Stimulated activated CD8-positive, alpha-beta memory T cell treated with anti-CD3 and anti-CD28 coated beads, Interleukin-15, amount 100 ng/mL, for 4 hours (primary cell): ENCODE measurements at places on chromosomes 12 and 14.

DNA sequence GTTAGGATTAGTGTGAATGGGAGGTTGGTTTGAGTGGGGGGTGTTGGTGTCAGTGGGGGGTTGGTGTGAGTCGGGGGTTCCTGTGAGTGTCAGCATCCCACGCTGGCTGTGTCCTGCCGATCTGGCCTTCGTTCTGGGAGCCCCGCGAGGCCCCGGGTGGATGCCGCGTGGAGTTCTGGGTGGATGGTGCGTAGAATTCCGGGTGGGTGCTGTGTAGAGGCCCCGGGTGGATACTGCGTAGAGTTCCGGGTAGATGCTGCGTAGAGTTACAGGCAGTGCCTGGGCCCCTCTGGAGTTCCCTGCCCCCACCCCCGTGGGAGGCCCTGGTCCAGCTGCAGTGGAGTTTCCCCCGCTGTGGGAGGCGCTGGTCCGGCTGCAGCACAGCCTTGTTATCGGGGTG lies 8.7 kb downstream of the NOC4L start:
- DNase-seq, result no peak

DNA sequence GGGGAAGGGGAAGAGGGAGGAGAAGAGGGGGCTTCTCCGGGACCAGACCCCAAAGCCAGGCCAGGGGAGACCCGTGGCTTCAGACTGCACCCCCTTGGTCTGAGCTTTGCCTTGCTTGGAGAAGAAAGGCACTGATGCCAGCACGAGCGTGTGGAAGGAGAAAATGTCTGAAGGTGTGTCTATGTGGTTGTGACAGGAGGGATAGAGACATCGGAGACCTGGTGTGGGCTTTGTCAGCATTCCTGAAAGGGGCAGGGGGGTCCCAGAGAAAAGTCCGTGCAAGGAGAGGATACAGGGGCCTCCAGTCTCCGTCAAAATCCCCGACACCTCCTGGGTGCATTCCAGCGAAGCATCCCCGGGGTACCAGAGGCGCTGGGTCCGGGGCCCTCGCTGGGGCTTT lies 139.0 kb upstream of the LHX5 start:
- no peak for DNase-seq

DNA sequence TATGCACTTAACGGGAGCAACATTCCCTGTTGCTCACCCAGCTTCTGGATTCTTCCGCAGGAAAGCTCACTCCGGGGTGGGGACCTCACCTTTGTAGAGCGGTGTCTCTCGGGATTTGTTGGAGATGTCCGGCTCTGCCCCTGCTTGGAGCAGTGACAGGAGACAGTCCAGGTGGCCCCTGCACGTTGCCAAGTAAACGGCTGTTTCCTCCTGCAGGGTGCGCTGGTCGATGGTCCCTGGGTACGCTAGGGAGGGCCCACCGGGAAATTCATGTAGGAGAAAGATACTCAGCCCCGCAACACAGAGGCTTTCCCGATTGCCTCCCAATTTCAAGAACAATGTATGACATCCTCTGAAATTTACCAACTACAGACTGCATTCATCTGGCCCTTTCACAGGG lies 23.1 kb downstream of the ASB2 start:
- no peak for DNase-seq

DNA sequence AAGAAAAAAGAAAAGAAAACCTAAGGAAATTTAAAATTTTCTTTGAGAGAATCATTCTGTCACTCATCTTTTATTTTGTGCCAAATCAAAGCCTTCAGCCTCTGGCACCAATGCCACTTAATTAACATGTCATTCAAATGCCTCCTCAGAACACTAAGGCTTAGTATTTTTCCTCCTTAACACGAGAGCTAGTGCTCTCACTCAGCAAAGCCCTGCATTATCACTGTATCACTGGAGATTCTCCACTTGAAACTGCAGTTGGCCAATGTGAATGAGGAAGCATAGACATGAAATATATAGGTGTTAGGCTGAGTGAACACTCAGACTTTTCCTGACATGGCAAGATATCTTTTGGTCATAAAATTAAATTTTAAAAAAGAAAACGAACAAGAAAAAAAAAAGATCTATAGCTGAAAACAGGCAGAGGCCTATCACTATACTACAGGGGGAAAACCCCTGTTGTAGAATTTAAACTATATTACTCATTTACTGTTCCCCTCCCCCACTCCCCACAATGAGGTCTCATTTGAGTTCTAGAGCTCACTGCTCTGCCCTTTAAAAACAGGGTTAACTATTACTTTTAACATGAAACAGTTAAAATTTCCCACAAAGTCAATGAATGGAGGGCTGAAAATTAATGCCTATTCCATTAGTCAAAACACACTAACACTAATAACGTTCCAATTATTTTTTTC lies 5.1 kb downstream of the MBIP start:
- DNase-seq, result no peak

DNA sequence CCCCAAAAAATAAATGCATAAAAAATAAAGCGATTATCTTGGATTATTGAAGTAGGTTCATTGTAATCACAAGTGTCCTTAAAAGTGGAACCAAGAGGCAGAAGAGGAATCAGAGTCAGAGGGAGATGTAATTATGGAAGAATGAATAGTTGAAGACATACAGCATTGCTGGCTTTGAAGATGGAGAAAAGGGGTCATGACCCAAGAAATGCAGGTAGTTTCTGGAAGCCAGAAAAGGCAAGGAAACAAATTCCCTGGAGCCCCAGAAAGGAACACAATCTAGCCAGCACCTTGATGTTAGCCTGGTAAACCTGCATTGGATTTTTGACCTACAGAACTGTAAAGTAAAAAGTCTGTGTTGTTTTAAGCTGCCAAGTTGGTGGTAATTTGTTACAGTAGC lies 57.5 kb upstream of the PTGR2 start:
- DNase-seq, result no peak

DNA sequence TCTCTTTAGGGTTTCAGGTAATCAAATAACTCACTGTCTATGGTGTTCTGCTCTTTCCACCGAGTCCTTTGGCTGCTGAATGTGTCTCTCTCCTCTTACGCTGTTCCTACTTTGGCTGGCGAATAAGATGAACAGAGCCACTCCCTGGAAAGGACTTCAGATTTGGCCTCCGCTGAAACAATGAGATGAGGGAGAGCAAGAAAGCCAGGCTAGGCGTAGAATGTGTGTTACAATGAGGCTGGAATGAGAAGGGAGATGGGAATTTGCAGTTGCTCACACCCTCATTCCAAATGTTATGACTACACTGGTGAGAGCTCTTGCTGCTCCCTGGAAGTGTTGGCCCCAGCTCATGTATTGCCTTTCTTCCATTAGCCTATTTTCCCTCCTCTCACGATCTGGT lies at the start of gene MFAP5:
Gene MFAP5 (minus strand): TSS at position 234 of the 400 bp plus-strand sequence. CDS start 722 bp downstream, outside the sequence.
- no peak for DNase-seq

GRCh38 chr12:93757792-93758694 lies 80.9 kb downstream of the CRADD start:
- DNase-seq, result no peak

GRCh38 chr14:59343585-59343984 lies 121.6 kb downstream of the GPR135 start:
- DNase-seq, result no peak

- no peak for DNase-seq
Observed at GRCh38 chr12:106287364-106287763, 15.2 kb upstream of the TCP11L2 start.

GRCh38 chr12:39277416-39277815 lies 165.5 kb downstream of the KIF21A start:
- no peak for DNase-seq

DNA sequence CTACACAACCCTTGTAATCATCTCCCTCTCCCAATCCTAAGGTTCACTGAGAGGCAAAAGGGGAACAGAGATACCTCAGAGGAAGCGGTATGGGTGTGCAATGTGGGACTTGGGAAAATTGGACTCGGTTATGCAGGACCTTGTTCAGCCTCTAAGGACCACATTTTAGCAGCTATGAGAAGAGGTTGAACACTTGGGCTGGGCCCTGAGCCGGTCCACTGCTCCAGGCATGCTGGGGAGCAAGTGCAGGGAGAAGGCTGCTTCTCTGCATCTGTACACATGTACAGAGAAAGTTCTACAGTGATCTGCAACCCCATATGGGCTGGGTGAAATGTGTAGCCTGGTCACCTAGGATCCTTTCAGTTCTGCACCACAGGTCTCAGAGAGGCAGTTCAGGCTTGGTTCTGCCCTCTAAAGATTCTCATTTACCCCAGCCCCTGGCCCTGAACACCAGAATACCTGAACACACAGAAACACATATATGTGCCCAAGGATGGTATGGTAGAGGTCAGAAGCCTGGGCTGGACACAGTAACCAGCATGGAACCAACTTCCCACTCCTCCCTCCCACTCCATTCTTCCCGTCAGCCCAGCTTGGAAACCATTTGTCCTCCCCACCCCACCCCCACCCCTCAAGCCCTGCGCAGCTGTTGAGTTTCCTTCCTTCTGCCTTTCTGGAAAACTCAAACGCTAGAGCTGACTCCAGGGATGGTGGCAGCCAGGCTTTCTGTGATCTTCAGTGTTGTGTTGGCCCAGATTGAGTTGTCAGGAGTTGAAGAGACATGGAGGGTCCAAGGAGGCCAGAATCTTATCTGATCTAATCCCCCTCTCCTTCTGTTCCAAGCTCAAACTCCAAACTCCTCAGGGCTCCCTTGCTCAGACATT lies 10.4 kb downstream of the HOXC5 start:
- no peak for DNase-seq

- DNase-seq, result no peak
Observed at GRCh38 chr14:73168691-73169090, 32.4 kb downstream of the PSEN1 start.

- DNase-seq, result no peak
Observed at GRCh38 chr12:58576916-58577315, 343.4 kb downstream of the LRIG3 start.

- no peak for DNase-seq
Observed at GRCh38 chr14:89194376-89194775, 222.7 kb downstream of the FOXN3 start.

DNA sequence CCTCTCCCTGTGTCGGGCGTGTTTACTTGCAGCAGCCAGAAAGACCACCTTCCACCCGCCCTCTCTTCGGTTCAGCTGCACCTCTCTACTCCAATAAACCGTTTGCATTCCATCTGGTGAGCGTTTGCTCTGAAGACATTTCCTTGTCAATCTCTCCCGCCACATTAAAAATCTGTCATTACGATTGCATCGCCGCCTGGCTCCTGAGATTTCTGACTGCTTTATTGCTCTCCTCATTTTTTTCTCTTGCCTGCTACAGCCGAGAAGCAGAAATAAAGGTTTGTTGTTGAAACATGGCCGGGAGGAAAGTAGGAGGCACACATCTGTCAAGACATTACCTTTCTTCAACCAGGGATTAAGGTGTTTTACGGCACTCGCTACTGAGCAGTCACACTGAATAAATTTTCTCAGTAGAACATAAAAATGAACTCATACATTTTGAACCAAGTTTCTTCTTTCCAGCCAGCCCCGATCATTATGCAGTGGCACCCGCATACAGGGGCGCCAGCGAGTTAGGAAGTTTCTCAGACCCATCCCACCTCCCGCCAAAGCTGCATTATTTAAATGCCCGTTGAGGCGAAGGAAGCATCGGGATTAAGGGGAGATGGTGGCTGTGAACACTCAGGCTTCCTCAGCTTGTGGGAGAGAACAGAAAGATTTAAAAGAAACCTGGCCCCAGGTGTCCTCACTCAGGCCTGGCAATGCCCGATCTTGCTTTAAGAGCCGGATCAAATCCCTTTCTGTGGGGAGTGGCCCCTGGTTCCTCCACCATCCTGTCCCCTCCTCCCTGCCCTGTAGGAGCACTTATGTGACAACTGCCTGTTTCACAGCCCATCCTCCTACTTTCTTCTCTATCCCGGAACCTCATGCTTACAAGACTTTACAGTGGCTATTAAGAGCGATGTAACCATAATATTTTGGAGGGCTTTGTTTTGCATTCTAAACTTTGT lies 1108.9 kb downstream of the BCL11B start:
- no peak for DNase-seq

GRCh38 chr12:63937378-63938316 lies 93.1 kb downstream of the SRGAP1 start:
- no peak for DNase-seq

- DNase-seq, result no peak
Observed at GRCh38 chr12:102527171-102527720, 46.9 kb upstream of the IGF1 start.

GRCh38 chr12:131694116-131694838 lies 16.6 kb upstream of the SFSWAP start:
- DNase-seq, result no peak

GRCh38 chr12:89370421-89370831 lies 18.1 kb upstream of the DUSP6 start:
- DNase-seq, result no peak

DNA sequence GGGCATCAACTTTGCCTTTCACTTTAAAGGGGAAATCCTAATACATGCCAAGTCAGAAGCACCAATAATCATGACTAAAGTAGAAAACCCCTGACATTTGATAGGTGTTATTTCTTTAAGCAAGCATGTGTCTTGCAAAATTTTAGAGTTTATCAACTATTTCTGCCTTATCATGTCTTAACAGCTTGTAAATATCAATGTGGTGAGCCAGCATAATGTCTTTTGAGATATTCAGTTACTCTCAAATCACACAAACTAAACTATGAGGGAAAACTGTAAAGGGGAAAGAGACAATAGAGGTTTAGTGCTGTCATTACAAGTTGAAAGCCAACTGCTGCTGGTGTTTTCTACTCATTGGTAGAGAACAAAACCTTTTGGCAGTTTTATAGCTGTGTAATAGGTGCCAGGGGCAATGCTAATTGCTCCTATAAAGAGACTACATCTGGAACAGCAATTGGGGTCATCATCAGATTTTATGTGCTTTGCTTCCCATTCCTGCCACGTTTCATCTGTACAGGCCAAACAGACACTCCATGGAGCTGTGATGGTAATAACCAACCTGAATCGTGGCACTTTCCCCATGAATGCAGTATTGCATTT lies 1027.4 kb downstream of the FSCB start:
- no peak for DNase-seq

- no peak for DNase-seq
Observed at GRCh38 chr12:81811061-81811777, 52.1 kb upstream of the PPFIA2 start.

GRCh38 chr14:105761842-105762241 lies 235.5 kb downstream of the TMEM121 start:
- no peak for DNase-seq

GRCh38 chr12:131437706-131438492 lies 273.0 kb upstream of the SFSWAP start:
- no peak for DNase-seq
